Colonic mucosa (tissue), 4 donors: ENCODE measurements at places on chromosomes 11 and 22. TPM values are rescaled to one million over a fixed set of nuclear protein-coding genes. Genes with fewer than 3 reads are reported as not detected.

CRYBB2 gene
- total RNA-seq, result not detected

EIF3L gene
- total RNA-seq, result 451 TPM

YPEL4 gene
- 0.98 TPM for total RNA-seq

TRPC6 gene
- total RNA-seq, result 0.37 TPM

TENM4 gene
- 0.48 TPM for total RNA-seq

- DNase-seq, result no peak
- H3K27ac ChIP-seq, result no peak overlapping the region
- H3K4me3 ChIP-seq, result no peak overlapping the region
- H3K4me1 ChIP-seq, result peaks cover 9% of the 10 kb centered on the region
Observed at GRCh38 chr11:126391970-126392632, 36.6 kb downstream of the ST3GAL4 start.

DNA sequence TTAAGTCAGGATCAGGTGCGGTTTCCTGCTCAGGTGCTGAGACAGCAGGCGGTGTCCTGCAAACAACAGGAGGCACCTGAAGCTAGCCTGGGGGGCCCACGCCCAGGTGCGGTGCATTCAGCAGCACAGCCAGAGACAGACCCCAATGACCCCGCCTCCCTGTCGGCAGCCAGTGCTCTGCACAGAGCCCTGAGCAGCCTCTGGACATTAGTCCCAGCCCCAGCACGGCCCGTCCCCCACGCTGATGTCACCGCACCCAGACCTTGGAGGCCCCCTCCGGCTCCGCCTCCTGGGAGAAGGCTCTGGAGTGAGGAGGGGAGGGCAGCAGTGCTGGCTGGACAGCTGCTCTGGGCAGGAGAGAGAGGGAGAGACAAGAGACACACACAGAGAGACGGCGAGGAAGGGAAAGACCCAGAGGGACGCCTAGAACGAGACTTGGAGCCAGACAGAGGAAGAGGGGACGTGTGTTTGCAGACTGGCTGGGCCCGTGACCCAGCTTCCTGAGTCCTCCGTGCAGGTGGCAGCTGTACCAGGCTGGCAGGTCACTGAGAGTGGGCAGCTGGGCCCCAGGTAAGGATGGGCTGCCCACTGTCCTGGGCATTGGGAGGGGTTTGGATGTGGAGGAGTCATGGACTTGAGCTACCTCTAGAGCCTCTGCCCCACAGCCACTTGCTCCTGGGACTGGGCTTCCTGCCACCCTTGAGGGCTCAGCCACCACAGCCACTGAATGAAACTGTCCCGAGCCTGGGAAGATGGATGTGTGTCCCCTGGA is at the start of gene MYO7A:
Gene MYO7A, plus strand, starts transcription at position 327 of the 772 bp plus-strand sequence. CDS start 2,389 bp downstream, outside the sequence.
- no peaks in the 10 kb centered on the region for H3K27me3 ChIP-seq
- H3K27ac ChIP-seq, result no peak within 1 kb of the TSS
- H3K4me1 ChIP-seq, result peaks cover 8% of the 10 kb centered on the region
- no peaks in the 10 kb centered on the region for H3K36me3 ChIP-seq

- no peak overlapping the region for H3K27ac ChIP-seq
- H3K4me1 ChIP-seq, result no peaks in the 10 kb centered on the region
- DNase-seq, result peak; percentile 18
Observed at GRCh38 chr11:105673089-105673488, 63.2 kb downstream of the GRIA4 start.
